ENCODE measurements at places on chromosomes 12 and 14.

- DNase-seq = no peak
Observed at GRCh38 chr12:21983095-21983494, 41.9 kb upstream of the ABCC9 start.

- DNase-seq = no peak
Observed at GRCh38 chr12:51820526-51821439, 27.7 kb downstream of the FIGNL2 start.

DNA sequence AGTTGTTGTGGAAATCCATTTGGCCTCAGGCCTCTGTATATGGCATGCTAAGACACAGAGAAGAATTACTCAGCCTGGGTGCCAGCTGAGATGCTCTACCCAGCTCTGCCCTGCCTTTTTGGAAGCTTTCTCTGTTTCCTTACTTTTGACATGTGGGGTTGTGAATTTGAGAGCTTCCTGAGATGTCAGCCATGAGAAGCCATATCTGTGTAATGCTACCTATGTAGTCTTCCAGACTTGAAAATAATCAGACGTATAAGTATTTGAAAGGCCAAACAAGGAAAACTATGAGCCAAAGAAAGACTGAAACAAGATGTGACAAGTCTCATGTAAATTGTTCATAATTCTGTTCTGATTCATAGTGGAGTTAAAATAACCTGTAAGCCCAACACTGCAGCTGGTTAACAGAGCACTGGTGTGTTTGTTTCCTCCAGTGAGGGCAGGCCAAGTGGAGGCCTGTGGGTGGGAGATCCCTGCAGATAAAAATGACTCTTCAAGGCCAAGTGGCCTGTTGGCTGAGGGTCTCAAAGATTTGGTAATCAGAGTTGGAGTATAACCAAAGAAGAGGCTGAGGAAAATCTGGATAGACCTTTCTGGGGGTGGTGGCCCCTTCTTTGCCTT is 94.0 kb downstream of the TMX1 start:
- DNase-seq = no peak

DNA sequence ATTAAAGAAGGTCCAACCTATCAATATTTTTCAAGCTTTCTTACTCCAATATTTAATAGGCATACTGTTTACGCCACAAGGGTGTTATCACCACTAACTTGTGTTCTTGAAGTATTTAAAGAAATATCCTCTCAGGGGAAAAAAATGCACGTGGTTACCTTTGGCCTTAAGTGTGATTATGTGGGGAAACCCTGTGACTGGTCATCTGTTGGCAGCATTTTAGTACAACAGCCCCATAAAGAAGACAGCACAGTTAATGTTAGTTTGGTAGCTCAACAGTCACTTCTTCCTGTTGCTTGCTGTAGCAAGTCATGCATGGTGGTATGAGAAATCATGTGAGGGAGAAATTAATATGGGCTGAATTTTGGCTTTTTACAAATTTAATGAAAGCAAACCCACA is 1021.5 kb upstream of the TMEM132C start:
- no peak for DNase-seq

GRCh38 chr12:2642176-2642892 is 152.4 kb upstream of the FKBP4 start:
- no peak for DNase-seq

All from ascending aorta (tissue), 2 donors.